ENCODE measurements at places on chromosomes 1 and 21. TPM values are rescaled to one million over a fixed set of nuclear protein-coding genes. Genes with fewer than 3 reads are reported as not detected.
A peak's percentile ranks its signal among the peaks of the same experiment; 100 is the strongest.

The SEC22B gene
- 27.9 TPM for total RNA-seq

DNA sequence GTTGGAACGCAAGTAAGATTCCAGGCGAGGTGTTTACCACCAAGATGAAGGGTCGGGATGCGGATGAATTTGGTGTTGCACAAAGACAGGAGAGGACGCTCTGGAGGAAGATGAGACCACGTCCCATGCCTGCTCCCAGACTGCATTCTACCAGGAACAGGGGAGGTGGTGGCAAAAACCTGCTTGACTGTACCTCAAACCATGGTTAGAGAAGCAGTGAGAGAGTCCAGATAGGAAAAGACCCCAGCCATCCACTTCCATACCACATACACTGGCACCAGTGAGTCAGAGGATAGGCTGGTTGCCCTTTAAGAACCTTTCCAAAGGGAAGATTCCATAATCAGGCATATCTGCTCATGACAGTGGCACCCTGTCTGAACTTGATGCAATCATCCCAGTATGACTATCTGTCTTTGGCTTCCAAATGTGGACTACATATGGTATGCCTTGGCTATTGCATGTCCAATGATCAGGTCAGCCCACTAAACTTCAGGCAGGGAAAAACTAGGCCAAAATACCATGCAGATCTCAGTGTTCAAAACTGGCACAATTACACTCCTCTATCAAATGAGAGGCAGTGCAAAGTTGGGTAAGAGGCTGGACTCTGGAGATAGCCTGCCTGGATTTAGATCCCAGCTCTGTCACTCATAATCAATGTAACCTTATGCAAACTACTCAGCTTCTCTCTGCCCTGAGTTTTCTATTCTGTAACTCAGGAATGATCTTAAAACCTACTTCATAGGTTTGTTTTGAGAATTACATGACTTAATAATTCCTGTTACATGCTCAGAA is 20.6 kb downstream of the NPR1 start:
- DNase-seq: no peak

The LRRC38 gene
- 14.0 TPM for total RNA-seq

- DNase-seq: no peak
Observed at GRCh38 chr1:1310476-1311053, 2.2 kb downstream of the PUSL1 start.

- DNase-seq: no peak
Observed at GRCh38 chr1:28761189-28761588, 24.4 kb downstream of the YTHDF2 start.

- DNase-seq: no peak
Observed at GRCh38 chr1:12014141-12014991, 4.9 kb upstream of the MIIP start.

The TMEM240 gene
- 2.4 TPM for total RNA-seq

DNA sequence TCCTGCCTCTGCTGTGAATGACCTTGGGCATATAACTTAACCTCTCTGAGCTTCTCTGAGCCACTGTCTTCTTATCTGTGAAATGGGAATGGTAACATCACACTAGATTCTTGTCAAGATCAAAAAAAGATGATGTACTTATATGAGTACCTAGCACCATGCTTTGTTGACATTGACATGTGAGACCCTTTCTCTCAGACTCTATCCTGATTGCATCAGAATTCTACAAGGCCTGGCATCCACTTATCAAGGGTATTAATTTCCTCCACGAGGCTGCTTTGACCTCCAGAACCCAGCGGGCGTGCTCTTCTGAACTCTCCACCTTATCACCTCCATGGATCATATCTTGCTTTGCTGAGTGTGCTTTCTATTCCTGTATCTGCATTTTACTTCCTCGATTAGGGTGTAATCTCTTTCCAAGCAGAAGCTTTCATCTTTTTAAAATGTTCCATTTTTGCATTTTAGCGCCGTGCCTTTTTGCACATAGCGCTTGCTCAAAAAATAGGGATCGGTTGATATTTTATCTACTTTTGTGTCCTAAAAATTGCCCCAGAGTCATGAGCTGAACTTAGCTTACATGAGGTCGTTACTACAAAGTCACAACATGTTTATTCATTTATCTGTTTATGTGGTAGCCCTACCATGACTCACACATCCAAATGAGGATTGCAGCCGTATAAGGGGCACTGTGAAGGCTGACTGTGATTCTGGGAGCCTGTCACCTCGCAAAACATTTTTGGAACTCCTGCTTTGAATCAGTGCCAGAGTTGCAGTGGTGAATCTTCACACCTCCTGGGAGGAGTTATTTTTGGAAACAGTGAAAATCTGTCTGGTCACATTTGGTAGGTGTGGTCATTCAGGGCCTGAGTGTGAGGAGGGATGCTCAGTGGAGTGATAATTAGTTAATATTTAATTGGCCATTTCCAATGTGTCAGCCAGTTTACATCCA is 63.2 kb downstream of the IER5 start:
- DNase-seq: peak; percentile 71

The FCRL6 gene
- not detected for total RNA-seq

DNA sequence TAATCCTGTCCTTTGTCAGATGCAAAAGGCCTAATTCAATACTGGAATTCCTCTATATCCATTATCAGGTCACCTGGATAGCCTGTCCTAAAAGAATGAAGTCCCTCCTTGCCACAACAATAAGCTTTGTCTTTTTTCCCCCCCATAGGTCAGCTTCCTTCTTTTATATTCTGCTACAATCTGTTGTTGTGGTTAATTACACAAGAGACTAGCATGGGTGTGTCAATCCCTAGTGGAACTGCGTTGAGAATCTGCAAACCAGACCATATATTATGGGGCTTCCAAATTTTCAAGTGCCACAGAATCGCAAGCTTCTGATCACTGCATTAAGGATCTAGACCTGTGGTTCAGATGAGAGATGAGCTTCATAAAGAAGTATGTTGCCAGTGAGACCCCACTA is 349.6 kb downstream of the SMYD3 start:
- no peak for DNase-seq

The RIPK4 gene
- 15.6 TPM for total RNA-seq

The RHCE gene
- total RNA-seq: 2.2 TPM

The LAMC2 gene
- 11.8 TPM for total RNA-seq

The B4GALT2 gene
- 19.6 TPM for total RNA-seq

- peak; percentile 87 for DNase-seq
Observed at GRCh38 chr1:119336848-119337247, 31.7 kb upstream of the HAO2 start.

DNA sequence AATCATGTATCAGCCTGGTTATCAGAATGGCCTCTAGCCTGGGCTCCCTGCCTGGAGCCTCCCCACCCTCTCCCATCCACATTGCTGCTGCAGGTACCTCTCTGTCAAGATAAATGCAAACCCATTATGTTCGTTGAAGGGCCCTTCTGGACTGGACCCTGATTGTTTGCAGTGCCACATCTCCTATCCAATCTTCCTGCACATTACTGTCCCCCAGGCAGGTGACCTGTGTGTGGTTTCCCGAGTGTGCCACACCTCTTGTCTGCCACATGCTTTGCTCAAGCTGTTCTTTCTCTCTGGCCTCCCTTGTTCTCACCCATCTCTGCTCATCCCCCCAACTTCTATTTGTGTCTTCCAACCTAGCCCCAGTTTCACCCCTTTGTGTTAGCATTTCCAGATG is 32.4 kb downstream of the IER5 start:
- DNase-seq: no peak

GRCh38 chr1:35866991-35867390 is 16.0 kb upstream of the AGO1 start:
- DNase-seq: no peak

The ANKRD35 gene
- 13.1 TPM for total RNA-seq

- no peak for DNase-seq
Observed at GRCh38 chr1:203058676-203058935, 27.2 kb downstream of the MYOG start.

DNA sequence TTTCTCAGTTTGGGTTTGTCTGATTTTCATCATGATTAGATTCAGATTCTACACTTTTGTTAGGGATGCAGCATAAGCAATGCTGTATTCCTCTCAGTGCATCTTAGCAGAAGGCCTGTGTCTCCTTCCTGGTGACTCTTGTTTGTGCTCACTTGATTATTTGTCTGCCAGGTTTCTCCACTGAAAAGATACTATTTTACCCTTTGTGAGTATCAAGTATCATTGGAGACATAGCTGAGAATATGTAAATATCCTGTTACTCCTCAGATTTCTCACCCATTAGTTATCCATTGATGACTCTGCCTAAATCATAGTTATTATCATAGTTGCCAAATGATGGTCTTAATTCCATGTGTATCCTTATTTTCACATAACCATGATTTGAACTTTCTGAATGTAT is 148.5 kb downstream of the POU2F1 start:
- no peak for DNase-seq

The TTC24 gene
- total RNA-seq: 0.82 TPM

DNA sequence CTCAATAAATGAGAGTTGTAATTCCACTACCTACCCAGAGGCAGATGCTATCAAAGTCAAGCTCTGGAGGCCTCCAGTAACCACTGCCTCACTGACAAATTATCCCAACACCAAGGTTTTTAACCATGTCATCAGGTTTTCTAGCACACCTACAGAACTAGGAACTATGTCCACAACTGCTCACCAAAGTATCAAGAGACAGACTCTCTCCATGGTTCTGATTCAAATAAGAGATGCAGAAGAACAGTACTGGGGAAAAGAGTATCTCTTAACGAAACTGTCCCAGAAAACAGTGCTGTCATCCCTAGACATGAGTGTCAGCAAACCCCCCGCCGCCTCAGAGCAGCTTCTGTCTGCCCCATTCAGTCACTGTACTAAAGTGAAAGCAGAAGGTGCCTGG is 301.7 kb downstream of the OMA1 start:
- no peak for DNase-seq

The KCNQ4 gene
- 9.0 TPM for total RNA-seq

DNA sequence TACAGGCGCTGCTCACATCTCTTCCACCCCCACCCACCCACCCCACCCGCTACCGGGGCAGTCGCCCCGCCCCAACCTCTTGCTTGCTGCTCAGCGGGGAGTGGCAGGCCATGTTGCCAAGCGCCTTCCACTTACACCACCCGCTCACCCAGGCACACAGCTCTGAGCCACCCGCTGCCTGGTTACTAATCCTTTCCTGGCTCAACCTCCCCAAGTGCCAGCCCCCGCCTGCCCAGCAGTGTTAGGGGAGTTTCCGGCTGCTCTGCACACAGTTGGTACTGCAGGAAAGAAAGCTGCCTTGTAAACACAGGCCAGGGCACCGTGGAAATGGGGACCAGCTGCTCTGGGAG is 56.2 kb downstream of the LACTBL1 start:
- peak; percentile 94 for DNase-seq

DNA sequence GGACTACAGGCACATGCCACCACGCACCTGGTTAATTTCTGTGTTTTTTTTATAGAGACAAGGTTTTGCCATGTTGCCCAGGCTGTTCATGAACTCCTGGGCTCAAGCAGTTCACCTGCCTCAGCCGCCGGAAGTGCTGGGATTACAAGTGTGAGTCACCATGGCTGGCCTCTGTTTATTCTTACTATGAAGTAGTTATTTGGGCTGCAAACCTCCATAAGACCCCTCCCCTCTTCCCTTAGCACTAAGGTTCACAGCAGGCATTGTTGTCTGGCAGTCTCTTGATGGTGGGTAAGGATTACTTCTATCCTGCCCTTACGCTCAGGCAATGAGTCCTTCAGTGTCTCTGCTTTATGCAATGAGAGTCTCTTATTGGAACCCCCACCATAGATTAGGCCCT is 51.8 kb downstream of the ANGPTL1 start:
- no peak for DNase-seq

The C1orf141 gene
- total RNA-seq: not detected

GRCh38 chr1:84675106-84675505 is 15.2 kb downstream of the SSX2IP start:
- DNase-seq: no peak

DNA sequence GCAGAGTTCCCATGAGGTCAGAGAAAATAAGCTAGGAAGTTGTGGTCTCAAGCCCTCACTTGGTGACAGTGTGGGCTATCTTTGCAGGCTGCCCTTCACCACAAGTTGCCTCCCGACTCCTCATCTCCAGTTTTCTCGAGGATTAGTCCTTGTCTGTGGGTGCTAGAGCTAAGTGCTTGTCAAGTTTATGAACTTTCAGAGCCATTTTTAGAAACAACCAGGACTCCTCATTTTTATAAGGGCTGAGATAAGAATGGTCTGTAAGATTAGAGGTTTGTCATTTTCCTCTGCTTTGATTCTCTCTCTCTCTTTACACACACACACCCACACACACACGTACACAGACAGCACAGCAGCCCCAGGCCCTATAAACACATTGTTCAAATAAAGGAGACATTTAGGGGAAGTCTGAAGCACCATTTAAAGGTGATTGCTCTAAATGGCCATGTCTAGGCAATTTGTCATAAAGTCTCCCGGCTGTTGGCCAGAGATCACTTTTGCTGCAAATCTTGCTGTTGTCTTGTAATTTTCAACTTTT is 127.2 kb downstream of the LACTBL1 start:
- no peak for DNase-seq

GRCh38 chr1:10399444-10399941 is 629 bp downstream of the PGD start:
- no peak for DNase-seq

- DNase-seq: peak; percentile 79
Observed at GRCh38 chr1:60448850-60449249, 375.3 kb upstream of the C1orf87 start.

DNA sequence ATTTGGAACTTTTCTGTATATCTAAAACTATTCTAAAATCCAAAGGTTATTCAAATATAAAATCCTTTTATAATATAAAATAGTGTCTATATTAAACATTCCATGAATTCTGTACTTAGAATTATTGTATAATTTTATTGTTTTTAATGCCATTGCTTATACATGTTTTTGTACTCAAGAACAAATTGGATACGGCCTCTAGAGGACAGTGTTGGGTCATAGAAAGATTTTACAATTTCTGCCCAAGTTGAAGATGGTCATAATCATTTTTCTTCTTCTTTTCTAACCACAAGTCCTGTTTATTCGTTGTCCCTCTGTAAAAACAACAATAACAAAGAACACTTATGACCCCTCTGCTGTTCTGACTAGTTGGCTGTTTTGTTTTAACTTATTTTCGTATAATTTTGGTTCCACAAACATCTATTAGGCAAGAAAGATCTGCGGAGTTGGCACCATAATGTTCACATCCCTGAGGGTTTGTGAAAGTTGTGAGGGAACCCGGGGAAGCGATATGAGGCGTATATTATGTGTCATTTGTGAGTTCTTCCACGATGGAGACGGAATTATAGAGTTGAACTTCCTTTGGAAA is 75.7 kb upstream of the KIF26B start:
- DNase-seq: peak; percentile 38

DNA sequence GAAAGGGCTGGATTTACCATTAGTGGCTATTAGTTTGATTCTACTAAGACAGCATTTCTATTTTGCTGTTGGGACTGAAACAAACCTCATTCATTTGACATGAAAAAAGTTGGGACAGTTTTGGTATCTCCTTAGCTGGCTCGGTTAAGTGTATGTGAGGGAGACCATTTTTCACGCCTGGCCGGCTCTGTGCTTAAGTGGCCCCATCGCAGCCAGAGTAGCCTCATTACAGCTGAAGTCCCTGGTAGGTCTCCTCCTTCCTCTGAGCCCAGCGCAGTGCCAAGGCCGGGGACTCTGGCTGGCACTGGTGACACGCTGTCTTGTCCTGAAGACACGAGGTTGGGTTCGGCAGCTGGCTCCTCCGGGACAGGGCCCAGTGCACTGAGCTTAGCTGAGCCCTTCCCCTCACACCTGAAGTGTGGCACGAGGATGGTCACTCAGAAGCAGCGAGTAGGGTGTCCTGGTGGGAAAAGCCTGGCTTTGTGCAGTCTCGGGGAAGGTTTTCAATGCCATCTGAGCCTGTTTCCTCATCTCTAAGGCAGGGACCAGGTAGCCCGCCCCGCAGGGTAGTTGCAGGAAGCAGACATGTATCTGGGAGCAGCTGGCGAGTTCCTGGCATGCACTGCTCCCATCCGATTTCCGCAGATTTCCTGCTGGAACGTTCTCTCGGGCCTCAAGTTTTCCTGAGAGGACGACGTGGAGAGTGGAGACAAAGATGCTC is 196.5 kb downstream of the DYRK1A start:
- no peak for DNase-seq

The ILDR2 gene
- total RNA-seq: 6.7 TPM
